ENCODE measurements at places on chromosomes 12 and 14.

DNA sequence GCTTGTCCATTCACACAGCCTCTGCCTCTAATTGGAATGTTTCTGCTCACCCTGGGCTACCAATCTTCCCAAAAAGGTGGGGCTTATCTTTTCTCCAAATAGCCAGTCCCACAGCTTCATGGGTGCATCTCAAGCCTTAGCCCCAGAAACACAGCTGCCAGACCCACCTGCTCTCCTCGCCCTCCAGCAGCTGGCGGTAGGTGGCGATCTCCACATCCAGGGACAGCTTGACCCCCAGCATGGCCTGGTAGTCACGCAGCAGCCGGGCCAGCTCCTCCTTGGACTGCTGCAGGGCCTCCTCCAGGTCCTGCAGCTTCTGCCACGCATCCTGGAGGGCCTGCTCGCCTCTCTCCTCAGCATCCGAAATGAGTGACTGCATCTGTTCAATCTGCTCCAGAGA lies 11.1 kb downstream of the KRT77 start:
- DNase-seq: no peak

DNA sequence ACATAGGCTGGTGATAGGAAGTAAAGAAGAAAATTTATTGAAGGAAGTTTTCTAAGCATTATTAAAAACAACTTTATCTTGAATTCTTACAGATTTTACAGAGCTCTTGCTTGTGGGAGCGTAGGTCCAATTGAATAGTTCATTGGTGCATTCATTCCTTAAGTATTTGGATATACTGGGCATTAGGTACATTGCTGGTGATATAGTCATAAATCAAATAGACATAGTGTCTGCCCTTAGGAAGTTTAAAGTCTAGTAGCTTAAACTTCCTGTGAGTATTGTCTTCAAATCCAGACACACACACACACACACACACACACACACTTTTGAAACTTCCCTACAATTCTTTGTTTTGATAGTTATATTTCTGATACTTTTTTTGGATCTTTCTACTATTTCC lies 226.7 kb downstream of the FUT8 start:
- DNase-seq: no peak

DNA sequence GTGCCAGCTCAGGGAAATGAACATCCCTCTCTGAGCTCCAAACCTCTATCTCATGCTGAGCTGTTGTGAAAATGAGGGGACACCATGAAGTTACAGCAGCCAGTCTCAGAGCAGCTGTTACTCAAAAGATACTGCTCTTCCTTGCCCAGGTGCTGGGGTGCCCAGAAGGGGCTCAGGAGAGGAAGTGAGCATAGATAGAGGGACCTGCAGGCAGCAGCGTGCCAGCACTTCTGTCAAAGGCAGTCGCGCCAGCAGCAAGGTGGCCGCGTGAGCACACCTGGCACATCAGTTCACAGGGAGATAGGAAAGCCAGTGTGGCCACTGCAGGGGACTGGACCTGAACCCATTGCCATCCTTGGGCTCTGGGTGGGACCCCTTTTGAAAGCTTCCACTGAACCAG lies 27.8 kb downstream of the C14orf132 start:
- no peak for DNase-seq

DNA sequence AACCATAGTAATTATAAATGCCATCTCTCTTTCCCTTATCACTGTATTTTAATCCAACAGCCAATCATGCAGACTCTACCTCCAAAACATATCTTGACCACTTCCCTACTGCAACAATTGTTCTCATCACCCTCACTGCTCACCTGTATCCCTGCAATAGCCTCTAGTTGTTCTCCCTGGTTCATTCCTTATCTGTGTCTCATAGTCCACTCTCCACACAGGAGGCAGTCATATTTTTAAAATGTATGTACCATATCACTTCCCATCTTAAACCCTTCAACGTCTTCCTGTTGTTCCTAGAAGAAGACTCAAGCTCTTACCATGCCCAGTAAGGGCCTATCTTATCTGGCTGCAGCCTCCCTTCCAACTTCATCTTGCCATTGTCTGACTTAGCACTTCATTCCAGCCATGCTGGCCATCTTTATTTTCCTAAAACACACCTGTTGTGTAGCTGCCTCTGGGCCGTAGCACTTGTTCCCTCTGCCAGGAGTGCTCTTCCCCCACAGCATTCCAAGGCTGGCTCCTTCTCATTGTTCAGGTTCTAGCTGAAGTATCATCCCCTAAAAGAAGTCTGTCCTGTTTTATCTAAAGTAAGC lies 27.8 kb upstream of the BHLHE41 start:
- DNase-seq: no peak

DNA sequence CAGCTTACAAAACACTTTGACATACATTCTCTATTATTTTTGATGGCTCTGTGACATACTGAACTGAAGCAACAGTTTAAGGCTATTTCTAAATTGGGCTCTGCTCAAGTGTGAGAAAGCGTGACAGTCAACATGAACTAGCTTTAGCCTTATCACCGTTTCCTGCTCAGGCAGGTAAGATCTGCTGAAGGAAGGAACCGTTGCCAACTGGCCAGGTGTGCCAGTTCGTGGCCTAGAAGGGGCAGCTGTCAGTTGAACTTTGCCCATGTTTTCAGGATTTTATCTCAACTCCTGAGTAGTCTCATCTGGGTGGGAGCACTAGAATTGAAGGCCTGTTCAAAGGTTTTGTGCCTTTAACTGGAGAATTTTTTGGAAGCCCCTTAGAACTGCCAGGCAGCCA lies 79.5 kb downstream of the ETV6 start:
- DNase-seq: no peak

DNA sequence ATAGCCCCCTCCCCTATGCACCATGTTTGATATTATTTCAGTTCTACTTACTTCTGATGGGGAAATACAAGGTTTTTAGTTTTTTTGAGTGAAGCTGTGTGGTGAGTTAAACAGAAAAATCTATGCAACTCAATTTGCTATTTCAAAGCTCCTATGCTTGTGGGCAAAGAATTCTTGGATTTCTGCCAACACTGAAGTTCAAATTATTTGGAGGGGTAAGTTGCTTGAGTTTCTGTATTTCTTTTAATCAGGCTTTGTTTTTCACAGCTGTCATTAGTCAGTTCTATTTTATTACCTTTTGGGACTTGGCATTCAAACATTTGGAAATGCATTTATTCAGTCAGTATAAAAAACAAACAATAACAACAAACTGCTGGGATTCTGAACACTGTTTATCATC lies 407.5 kb upstream of the MGAT4C start:
- DNase-seq: no peak

DNA sequence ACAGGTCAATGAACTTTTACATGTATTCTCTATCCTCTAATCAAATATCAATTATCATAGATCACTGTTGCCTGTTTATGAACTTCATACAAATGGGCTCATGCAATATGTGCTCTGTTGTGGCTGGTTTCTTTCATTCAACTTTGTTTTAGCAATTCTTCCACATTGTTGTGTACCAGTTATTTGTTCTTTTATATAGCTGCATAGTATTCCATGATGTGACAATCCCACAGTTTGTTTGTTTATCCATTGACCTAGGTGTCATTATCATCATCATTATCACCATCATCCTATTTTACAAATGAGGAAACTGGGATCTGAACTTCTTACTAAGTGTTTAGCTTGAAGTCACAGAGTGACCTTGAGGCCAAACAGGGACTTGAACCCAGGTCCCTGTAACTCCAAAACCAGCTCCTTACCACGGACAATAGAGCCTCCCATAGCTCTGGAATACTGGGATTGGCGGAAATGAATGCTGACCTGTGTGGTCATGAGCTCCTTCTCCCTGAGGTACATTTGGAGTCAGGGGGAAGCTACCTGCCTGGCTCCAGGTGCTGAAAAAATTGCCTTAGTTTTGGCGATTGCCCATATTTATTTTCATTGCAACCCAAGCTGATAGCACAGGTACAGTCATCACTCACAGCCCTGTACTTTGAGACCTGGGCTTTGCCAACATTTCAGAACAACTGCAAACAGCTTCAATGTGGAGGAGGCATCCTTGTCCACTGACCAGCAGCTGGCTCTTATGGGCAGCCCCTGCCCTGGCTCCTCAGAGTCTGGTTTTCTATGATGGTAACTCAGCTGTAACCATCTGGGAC lies 9.2 kb downstream of the ZFP36L1 start:
- DNase-seq: no peak

DNA sequence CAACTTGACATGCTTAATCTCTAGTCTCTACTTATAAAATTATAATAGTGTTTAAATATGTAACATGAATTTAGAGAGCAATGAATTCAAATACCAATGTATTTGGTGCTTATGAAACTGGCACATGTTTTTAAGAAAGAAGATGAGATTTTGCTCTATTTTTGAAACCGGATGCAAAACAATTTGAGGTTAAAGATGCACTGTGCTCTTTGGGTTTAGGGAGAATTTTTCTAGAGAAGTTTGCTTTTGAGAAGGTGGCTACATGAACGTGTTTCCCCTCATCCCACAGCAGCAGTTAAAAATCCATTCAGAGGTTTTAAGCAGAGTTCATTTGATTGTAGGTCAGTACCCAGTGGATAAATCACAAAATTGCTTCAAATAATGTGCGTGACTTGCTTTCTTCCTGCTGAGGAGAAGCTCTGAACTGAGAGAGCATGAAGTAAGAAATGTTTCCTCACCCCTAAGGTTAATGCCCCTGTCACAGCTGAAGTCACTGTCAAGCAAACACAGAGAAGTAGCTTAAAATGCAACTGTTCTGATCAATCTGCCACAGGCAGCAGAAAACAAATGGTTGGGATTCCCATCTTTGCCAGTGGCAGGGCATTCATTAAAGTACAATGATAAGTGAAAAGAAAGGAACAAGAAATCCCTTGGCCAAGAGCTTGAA lies 241.9 kb upstream of the SYT1 start:
- DNase-seq: no peak

- no peak for DNase-seq
These were observed 70.9 kb upstream of the OTX2 start for GRCh38 chr14:56881181-56881580.

- DNase-seq: no peak
These were observed 313.6 kb upstream of the LMO3 start for GRCh38 chr12:16919551-16919950.

- DNase-seq: no peak
These were observed 91.2 kb downstream of the SLC25A21 start for GRCh38 chr14:37081218-37081617.

- DNase-seq: no peak
These were observed 34.9 kb downstream of the SH2B3 start for GRCh38 chr12:111440631-111441030.

DNA sequence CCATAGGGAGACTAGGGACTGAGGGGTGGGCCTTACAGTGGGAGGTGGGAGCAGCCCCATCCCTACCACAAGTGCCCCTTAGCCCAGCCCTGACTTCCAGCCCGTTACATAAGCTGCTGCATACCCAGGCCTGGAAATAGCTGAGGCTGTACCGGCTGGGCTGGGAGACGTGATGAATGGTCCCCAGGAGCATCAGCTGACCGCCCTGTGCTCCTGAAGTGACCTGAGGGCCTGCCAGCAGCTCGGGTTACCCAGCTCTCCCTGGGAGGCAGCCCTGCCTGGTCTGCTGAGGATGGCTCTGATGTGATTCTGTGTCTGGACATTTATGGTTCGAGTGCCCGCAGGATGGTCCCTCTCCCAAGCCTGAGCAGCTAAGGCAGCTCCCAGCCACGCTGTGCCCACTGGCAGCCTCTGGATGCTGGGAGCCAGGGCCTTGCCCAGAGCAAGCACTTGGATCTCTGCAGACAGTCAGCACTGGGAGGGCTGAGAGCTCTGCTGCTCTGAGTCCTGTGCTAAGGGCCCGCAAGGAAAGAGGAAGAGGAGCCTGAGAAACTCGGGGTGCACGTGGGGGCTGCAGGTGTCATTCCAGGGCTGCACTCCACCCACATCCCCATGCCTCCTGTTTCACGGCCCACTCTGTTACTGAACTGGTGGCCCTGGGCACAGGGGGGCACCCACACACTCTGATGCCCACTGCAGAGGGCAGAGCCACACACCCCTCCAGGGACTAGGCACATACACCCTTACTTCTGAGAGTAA lies 20.5 kb downstream of the TAMALIN start:
- DNase-seq: no peak

DNA sequence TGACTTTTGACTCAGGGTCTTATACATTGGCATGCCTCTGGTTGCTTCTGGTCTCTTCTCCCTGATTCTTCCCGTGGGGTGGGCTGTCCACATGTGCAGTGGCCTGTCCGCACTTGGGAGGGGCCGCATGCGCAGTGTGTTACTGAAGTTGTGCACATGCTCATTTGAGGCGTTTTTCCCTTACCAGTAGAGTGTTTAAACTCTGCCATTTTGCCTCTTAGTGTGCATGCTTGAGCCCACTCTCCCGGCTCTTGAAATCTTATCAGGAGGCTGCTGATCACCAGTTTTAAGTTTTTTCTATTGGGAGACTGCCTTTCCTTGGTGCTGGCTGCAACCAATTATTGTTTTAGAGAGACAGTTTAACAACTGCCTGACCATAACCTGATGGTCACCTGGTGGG lies 32.1 kb upstream of the HECTD1 start:
- no peak for DNase-seq

GRCh38 chr12:71061451-71061850 lies 96.3 kb downstream of the TSPAN8 start:
- DNase-seq: no peak

GRCh38 chr12:15605881-15606590 lies 183.2 kb downstream of the EPS8 start:
- DNase-seq: peak; percentile 68

GRCh38 chr12:4860741-4861140 lies 49.0 kb upstream of the KCNA1 start:
- no peak for DNase-seq

- DNase-seq: peak; percentile 73
These were observed at the start of gene CCND2 for GRCh38 chr12:4273652-4274395. CCND2 (plus strand) TSS chr12:4273762; CDS start chr12:4274041, 279 bp downstream.

Data from inflammatory macrophage treated with lipopolysaccharide for 4 hours (primary cell).